ENCODE measurements at places on chromosomes 5 and 9.

- no peak for DNase-seq
These were observed 105.1 kb downstream of the SLC24A2 start for GRCh38 chr9:19683715-19684114.

DNA sequence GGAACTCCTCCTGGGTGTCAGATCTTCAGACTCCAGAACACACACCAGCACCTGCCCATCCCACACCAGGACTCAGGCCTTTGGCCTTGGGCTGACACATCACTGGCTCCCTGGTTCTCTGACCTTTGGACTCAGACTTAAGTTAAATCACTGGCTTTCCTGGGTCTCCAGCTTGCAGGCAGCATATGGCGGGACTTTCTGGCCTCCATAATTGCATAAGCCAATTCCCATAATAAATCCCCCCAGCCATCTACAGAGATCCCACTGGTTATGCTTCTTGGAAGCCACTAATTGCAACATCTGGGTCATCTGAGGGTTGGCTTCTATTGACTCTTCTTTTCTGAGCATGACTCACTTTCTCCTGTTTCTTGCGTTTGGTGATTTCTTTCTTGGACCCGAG, 80.3 kb upstream of the SARDH start:
- no peak for DNase-seq

- no peak for DNase-seq
These were observed 113.4 kb upstream of the CNTLN start for GRCh38 chr9:17021387-17021970.

DNA sequence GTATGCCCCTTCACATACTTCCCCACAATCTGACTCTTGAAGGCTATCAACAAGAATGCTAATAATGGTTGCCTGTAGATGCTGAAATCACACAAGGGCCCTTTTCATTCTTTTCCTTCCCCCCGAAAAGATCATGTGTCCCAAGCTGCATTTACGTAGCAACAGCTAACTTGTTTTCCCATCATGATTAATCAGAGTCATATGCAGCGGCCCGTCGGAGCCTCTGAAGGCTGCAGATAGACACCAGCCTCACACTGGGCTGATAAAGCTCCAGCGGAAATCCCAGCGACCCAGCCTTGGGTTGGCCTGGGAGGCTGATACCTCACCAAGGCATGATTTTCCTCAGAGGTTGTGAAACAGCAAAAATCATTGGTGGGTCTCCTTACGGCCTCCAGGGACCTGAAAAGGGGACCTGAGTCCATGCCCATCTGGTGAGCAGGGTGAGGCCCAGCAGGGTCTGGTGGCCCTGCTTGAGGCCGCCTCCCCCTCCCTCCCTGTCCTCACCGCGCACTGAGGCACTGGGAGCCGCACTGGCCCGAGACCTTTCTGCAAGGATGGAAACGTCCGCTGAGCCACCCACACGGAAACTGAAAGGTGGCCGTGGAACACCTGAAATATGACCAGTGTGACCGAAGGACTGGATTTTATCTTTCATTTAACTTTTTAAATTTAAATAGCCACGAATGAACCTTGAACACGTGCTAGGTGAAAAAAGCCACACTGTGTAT, 114.2 kb upstream of the PHYKPL start:
- DNase-seq: no peak

DNA sequence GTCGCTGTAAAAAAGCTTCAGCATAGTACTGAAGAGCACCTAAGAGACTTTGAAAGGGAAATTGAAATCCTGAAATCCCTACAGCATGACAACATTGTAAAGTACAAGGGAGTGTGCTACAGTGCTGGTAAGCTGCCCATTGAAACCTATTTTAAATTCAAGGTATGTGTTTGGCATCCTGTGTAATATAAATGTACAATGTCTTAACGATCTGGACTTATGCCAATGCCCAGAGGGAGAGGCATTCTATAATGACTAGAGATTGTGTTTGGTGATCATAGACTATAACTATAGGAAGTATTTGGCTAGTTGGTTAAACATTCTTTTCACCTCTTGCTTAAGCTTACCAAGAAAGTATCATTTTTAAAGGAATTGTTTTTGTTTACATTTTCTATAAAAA, 95.7 kb downstream of the INSL6 start:
- no peak for DNase-seq

- DNase-seq: peak; percentile 23
These were observed 8.0 kb upstream of the FXN start for GRCh38 chr9:69027355-69028097.

- no peak for DNase-seq
These were observed 180.5 kb downstream of the PCSK1 start for GRCh38 chr5:96252596-96252995.

GRCh38 chr5:179765400-179765799, 28.4 kb upstream of the LTC4S start:
- no peak for DNase-seq

GRCh38 chr5:148381906-148382305, 1.9 kb upstream of the FBXO38 start:
- no peak for DNase-seq

- DNase-seq: no peak
These were observed 49.9 kb downstream of the C9orf152 start for GRCh38 chr9:110157823-110158664.

- no peak for DNase-seq
These were observed 92.8 kb downstream of the TAF11L14 start for GRCh38 chr5:17727098-17727497.

DNA sequence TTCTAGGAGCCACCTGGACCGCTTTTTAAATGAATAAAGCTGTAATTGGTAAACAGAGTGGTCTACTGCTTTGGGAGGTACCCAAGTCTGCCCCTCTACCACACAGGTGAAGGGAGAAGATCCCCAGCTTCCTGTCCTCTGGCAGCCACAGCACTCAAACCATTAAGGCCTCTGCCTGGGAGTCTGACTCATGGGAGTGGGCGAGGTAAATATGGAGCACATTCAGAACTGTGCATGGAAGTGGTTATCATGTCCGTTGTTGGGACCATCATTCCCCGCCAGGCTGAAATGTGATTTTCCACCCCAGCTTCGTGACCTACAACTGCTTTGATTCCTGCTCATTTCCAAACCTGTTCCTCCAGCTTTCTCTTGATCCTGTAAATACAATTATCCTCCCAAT, 59.5 kb upstream of the ALDH1B1 start:
- no peak for DNase-seq

- no peak for DNase-seq
These were observed 15.8 kb upstream of the FABP6 start for GRCh38 chr5:160213537-160213936.

- no peak for DNase-seq
These were observed 212.4 kb upstream of the C9orf72 start for GRCh38 chr9:27785714-27786100.

DNA sequence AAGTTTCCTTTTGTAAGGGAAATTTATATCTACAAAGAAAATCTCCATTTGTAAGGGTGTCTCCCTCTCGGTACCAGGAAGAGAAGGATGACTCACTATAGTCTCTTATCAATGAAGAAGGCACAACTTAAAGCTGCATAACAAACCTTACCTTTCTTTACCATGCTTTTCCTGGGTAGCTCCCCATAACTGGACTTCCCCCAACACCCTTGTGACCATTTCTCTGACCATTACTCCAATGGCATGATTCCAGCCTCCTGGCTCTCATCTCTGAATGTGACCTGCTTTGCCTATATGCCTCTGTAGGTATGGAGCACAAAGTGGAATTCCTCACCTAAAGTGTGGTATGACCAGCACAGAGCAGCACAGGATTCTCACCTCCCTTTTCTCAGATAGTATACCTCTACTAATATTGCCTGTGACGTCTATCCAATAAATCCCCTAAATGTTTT, 62.8 kb downstream of the GNA14 start:
- no peak for DNase-seq

- no peak for DNase-seq
These were observed 96.4 kb downstream of the DIRAS2 start for GRCh38 chr9:90546200-90546599.

- no peak for DNase-seq
These were observed 146.4 kb downstream of the GCNT1 start for GRCh38 chr9:76605321-76605900.

- DNase-seq: no peak
These were observed 406.0 kb upstream of the KLF4 start for GRCh38 chr9:107895501-107896001.

GRCh38 chr5:173243831-173244305, 8.9 kb upstream of the NKX2-5 start:
- DNase-seq: no peak

DNA sequence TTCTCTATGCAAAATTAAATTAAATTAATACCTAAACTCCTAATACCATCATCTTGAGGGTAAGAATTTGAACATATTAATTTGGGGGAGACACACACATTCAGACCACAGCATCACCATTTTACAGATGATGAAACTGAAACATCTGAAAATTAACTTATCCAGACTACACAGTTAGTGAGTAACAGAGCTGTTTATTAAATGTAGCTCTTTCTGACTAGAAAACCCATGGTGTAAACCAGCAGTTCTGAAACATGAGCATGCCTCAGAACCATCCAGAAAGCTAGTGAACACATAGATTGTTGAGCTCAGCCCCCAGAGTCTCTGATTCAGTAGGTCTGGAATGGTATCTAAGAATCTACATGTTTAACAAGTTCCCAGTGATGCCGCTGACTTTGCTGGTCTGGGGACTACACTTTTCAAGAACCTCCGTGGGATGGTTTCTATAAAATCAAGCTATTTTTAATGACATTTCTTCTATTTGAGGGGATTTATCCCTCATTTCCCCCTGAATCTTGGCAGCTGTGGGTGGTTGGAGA, 113.5 kb downstream of the RORB start:
- no peak for DNase-seq

GRCh38 chr5:168011096-168011495, 280.3 kb upstream of the WWC1 start:
- DNase-seq: no peak

- DNase-seq: no peak
These were observed 205.7 kb downstream of the ADAMTS12 start for GRCh38 chr5:33685873-33686755.

DNA sequence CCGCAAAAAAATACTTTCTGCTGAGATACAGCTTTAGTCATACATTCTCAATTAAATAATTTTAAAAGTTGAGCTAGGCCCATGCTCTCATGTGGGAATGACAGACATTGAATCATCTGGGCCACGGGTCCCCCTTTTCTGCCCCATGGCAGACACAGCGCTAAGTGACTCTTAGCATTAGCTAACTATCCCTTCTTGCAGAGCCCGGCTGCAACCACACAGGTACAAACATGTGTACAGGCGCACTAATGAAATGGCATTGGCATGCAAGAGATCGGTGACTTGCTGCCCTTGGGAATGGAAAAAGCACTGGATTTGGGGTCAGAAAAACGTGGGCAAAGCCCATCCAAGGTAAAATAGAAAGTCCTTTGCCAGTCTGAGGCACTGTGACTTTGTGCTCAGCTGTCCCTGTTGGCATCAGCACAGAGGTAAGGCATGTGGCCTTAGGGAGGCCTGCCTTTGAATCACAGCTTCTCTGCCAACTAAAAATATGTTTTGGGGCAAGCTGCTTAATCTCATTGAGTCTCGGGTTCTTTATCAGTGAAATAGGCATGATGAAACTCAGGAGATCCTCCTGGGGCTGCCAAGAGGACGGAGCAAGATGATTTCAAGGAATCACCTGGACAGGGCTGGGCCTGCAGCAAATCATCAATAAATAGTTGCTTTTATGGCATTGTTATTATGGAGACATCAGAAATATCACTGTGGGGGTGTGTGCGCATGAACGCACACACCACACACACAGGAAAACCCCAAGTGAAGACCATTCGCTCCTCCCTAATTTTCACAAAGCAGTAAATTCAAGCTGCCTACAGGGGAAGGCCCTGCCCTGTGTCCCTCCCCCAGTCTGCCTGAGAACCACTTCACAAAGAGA, 54.2 kb downstream of the WHRN start:
- no peak for DNase-seq

- no peak for DNase-seq
These were observed 81.5 kb upstream of the MSX2 start for GRCh38 chr5:174642816-174643405.

DNA sequence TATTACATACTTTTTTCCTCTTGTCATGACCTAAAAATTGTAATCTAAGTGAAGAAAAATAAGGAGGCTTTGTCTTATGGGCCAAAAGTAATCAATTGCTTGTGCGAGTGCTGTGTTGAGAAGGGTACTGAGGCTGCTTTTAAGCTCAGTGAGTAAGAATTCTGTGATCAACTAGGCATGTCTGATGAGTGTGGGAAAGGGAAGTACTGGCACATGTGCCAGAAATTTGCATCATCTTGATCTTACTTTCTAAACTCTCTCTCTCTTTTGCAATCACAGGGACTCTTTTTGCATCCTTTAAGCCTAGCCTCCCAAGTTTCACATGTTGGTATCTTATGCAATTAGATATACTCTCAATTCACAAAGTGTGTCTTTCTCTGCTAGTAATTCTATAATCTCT, 329.9 kb downstream of the KIF4B start:
- no peak for DNase-seq

DNA sequence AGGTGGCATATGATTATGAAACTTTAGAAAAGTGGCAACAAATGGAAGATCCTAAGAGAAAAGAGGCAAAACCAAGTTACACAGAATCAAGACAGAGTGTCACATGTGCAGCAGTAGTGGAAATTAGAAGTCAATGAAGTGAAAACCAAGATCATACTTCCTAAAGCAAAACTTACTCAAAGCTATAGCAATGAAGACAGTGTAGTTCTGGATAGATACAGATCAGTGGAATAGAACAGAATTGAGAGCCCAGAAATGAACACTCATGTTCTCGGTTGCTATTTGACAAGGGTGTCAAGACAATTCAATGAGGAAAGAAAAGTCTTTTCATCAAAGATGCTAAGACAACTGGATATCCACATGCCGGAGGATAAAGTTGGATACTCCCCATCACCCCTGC, 43.5 kb downstream of the NAA35 start:
- no peak for DNase-seq

DNA sequence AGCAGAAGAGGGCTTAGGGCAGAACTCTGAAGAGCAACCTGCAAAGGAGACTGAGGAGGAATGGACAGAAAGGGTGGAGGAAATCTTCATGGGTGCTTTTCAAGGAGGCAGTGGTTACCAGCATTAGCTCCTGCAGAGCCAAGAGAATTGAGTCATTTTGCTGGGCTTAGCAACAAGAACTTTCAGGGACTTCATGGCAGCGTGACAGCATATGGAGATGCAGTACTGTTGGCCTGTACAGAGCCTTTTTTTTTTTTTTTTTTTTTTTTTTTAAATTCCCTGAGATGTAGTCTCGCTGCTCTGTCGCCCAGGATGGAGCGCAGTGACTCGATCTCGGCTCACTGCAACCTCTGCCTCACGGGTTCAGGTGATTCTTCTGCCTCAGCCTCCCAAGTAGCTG, 296.0 kb upstream of the DMRT1 start:
- no peak for DNase-seq

- no peak for DNase-seq
These were observed 32.9 kb downstream of the NADK2 start for GRCh38 chr5:36208786-36209185.
